ENCODE measurements at places on chromosomes 7 and 10.

DNA sequence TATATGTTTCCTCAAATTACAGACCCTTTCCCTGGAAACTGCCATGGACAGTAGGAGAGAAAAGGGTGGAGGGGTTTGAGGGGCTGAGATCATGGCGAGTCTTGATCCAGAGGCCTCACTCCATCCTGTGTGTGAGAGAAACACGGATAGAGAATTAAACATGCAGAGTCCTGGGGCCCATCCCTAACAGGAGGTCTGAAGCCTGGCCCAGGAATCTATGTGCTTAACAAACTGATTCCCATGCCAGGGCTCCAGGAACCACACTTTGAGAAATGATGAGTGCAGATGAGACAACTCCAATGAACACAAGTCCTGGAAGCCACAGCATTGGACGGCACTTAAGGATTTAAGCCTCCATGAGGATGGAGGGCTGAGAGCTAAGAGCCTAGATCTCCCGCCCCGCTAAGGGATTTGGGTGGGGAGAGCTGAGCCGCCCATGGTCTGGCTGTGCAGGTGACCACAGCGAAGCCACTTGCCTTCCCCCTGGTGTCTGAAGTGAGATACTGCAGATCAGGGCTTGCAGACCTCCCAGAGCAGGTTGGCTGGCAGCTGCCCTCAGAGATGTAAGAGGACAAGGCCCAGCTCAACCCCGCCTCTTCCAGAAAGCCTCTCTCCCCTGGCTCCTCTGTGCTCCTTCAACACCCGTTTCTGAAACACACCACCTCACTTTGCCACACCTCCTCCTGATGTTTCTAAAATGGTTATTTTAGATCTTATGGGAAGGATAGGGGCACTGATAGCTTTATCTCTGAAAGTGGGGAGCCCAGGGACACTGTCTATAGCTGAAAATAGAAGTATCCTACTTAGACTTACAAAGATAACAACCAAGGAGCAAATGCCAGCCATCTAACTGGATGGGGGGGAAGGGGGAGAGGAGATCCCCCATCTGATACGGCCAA lies 24.8 kb upstream of the EIF5AL1 start:
- DNase-seq = peak; percentile 66

GRCh38 chr10:51999096-51999495 lies 299.7 kb upstream of the CSTF2T start:
- no peak for DNase-seq

- DNase-seq = no peak
Measured at GRCh38 chr7:3682028-3682710, 381.1 kb downstream of the SDK1 start.

GRCh38 chr10:78357141-78358063 lies 323.7 kb downstream of the RPS24 start:
- no peak for DNase-seq

DNA sequence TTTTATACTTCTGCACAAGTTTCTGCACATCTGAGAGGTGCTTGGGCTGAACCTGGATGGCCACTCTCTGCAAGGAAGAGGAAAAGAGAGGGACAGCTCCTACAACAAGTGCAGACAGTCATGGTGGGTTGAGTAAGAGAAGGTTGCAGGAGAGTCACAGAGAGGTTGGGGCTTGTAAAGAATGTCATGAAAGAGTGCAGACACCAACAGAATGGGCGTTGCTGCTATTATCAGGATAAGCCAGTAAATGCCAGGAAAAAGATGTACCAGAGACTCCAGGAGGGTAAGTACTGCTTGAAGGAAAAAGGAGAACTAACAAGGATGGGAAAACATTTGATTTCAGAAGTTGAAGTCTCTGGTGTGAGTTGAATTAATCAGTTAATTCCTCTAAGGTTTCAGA lies 77.8 kb upstream of the NRP1 start:
- DNase-seq = no peak

DNA sequence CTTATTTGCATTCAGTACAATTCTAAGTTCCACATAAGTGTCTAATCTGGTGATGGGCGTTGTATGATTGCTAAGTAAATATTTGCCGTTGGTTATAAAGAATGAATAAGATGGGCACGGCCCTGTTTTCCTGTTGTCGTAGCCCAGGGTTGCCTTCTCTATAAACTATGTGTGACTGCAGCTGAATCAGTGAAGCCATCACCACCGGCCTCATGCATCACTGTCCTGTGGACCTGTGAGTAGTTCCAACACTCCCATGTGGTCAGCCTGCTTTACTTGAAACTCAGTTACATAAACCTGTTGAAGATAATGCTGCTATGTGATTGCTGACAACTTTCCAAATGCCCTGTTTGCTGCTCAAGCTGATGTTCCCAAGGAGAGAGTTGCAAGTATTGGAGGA lies 21.6 kb upstream of the KLF6 start:
- no peak for DNase-seq

- no peak for DNase-seq
Measured at GRCh38 chr7:147903536-147904218, 686.9 kb upstream of the C7orf33 start.

GRCh38 chr10:125064681-125065492 lies 95.5 kb downstream of the CTBP2 start:
- peak; percentile 86 for DNase-seq

- no peak for DNase-seq
Measured at GRCh38 chr10:82581940-82582339, 706.9 kb downstream of the NRG3 start.

Measured in KBM-7 (cell line).